ENCODE measurements at places on chromosomes 5 and 9.

GRCh38 chr5:109506556-109506955, 96.8 kb upstream of the PJA2 start:
- no peak for DNase-seq

- DNase-seq = no peak
Observed at GRCh38 chr5:120803282-120803681, 339.2 kb downstream of the PRR16 start.

DNA sequence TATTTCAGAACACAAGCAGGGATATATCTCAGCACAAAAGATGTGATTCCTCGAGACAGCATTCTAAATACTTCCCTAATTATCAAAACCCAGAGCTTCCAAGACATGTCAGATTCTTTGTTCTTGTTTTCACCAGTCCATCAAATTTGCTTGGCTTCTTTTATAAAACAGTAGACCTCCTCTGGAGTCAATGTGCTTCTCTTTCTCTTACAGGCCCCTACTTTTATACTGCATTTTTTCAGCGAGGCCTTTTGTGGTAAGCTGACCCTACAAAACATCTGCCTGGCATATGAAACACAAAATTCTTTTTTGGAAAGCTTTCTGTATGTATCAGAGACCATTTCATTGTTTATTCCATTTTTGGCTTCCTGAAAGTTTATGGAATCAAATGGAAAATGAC, 81.8 kb downstream of the ARSB start:
- no peak for DNase-seq

GRCh38 chr9:109950710-109951443, 170.9 kb downstream of the PALM2AKAP2 start:
- DNase-seq = no peak

- no peak for DNase-seq
Observed at GRCh38 chr5:104540448-104540847, 977.9 kb upstream of the NUDT12 start.

GRCh38 chr5:124948062-124948753, 201.8 kb upstream of the ZNF608 start:
- no peak for DNase-seq

DNA sequence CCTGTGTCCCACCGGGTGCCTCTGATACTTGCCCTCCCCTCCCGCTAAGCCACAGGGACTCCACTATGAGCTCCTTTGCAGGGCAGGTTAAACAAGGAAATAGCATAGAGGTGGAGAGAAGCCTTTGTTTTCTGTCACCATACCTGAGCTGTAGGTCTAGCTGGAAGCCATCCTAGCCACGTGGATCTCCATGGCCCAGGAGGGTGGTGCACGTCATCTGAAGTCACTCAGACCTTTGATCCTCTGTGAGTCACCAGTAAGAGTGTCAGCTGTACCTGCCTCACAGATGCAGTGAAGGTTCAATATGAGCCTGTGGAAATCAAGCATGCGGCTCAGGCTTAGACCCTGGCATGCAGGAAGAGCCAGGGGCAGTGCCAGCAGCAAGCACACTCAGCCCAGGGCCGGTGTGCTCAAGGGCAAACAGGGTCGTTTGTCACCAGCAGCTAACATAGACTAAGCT, 55.1 kb downstream of the ASS1 start:
- DNase-seq = no peak

DNA sequence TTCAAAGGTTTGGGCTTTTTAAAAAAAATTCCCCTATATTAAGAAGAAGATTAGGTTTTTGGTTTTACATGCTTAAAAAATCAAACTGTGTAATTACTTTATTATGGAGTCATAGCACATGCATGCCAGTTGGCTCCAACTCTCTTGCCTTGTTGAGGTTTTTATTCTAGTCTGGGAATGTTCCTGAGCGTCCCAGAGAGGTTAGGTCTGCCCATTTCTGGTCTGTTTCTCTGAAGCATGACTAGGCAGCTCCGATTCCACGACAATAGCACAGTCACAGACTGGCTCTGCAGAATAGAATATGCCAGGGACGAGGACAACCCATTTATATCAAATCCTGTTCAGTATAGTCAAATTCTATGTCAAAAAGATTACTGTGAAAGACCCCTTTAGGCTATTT, 217.0 kb downstream of the PCSK5 start:
- DNase-seq = no peak

DNA sequence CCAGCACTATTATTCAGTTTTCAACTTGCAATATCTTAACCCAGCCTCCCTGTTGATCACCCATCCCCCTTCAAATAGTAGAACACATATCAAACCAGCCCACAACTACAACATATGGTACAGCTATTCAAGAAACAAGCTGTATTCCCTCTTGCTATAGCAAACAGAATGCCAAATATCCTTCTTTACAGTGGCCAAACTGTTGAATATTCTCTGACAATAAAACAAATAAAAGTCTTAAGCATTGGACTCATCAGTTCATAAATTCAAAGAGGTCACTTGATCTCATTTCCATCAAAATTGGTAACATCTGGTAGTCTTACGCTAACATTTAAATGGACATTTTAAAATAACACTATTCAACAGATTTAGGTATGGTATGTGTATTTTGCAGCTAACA, 350.8 kb downstream of the EFNA5 start:
- DNase-seq = no peak

DNA sequence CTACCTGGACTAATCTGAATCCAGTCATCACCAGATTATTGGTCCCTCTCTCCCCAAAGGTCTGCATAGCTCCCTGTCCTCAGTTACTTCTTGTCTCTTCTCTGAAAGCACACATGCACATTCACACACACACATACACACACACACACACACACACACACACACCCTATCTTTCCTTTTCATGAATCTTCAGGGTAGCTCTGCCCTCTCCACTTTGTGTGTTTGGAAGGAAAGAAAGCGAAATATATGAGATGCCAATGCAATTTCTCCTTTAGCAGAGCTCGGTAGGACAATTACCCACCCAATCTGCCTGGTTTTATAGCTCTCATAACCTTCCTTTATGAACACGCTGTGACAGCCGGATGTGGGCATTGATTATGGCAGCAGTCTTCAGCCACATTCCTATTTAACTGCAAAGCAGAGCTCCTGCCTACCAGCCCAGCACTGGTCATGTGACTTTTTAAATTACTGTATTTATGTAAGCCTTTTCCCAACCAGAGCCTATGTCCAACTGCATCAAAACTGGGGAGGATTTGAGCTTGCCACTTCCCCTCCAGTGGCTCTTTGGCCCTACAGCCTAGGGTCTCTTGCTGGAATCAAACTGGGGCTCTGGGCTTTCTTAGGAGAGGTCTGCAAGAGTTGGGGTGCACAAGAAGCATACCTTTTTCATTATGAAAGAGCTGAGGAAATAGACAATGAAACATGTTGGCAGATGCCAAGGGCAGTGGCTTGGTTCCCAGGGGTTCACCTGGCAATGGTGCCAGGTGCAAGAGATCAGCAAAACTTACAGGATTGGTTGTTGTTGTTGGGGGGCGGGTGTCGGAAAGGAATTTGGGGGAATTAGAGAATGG, 20.8 kb upstream of the MATR3 start:
- no peak for DNase-seq

DNA sequence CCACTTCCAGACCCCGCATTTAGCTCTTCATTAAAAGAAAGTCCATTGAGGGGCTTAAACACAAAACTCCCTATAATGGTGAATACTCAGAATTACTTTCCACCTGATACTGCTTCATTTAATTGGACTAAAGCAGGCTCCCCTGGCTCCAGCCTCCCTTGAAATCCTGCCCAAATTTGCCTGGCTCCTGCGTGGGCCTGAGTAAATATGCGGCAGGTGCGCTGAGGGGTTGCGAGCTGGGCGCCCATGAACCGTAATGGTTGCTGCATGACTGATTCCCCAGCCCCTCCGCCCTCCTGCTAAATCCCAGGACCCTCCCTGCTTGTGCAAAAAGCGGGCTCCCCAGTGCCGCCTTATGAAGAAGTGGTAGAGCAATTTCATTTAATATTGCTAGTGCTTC, 639.7 kb downstream of the BNC2 start:
- no peak for DNase-seq

DNA sequence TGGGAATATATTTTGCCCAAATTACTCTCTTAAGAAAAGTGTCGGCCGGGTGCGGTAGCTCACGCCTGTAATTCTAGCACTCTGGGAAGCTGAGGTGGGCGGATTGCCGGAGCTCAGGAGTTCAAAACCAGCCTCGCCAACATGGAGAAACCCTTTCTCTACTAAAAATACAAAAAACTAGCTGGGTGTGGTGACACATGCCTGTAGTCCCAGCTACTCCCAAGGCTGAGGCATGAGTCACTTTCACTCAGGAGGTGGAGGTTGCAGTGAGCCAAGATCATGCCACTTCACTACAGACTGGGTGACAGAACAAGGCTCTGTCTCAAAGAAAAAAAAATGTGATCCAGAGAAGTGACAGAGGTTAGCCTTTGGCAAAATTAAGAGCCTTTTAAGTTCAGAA, 26.4 kb upstream of the TMEM171 start:
- no peak for DNase-seq

DNA sequence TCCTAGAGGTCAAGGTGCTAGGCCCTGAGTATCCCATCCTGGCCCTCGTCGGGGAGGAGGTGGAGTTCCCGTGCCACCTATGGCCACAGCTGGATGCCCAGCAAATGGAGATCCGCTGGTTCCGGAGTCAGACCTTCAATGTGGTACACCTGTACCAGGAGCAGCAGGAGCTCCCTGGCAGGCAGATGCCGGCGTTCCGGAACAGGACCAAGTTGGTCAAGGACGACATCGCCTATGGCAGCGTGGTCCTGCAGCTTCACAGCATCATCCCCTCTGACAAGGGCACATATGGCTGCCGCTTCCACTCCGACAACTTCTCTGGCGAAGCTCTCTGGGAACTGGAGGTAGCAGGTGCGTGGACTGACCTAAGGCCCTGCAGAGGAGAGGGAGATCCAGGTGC, 7.9 kb downstream of the BTNL9 start:
- DNase-seq = no peak

DNA sequence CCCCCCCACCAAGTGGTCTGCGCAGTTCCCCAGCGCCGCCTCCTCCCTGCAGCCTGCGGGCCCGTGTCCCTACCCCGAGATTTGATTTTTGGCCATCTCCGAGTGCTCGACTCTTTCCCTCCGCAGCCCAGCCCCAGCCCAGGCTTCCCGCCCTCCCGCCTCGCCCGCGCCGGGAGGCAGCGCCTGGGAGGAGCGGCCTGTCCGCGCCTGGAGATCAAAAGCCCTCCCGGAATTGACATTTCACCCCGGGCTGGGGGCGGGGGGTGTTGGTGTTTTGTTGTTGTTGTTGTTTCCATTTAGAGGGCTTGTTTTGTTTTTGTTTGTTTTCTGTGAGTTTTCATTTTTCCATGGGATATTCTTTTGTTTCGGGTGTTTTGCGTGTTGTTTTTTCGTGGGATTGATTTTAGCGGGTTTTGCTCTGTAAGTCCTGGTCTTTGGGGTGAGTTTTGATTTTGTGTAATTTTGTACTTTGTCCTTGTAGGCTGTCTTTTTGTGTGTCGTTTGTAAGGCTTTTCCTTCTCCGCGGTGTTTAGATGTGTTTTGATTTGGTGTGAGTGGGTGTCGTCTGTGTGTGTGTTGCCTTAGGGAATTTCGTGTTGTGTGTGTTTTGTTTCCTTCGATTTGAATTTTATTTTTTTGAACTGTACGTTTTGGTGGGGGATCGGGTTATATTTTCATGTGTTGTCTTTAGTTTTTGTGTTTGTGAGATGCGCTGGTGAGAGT, 1.7 kb upstream of the PAX5 start:
- no peak for DNase-seq

Measured in AG04449 (cell line).